Activated T-helper 9 cell treated with anti-CD3 and anti-CD28 coated beads, Interleukin-2, amount 50 U/mL, for 16 hours (primary cell): ENCODE measurements at places on chromosomes 6 and 20.

DNA sequence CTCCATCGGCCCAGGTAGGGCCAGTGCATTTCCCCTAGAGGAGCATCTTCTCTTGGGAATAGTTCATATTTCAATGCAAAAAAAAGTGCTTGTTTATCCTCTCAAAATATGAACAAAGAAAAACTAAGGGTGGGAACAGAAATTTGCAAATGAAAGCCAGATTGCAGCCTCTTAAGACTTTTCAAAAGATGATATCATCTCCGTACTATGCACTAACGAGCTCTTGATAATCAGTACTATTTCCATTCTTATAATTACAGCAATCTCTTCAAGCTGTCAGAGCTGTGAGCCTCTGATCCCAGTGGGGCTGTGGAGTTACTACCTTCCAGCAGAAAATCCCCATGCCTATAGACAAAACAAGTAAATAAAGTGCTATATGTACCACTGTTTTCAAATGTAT lies 77.1 kb downstream of the SOD2 start:
- no peak for DNase-seq

DNA sequence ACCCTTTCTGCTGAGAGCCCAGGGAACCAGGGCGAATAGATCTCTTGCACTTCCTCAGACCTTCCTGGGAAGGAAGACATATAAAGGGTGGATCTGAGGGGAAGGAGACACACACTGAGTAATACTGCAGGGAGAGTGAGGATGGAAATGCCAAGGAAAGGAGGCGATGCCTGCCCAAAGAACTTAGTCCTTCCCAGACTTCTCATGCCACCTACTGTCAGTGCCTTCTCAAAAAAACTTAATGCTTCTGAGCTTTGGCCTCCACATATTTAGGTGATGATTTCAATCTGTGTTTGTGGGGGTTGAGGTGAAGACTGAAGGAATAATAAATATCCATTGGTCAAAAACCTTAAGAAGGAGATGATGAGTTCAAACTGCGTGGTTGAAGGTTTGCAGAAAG lies 9.7 kb downstream of the BTN3A1 start:
- no peak for DNase-seq

- no peak for DNase-seq
Observed at GRCh38 chr20:5181492-5181891, 54.7 kb downstream of the CDS2 start.

DNA sequence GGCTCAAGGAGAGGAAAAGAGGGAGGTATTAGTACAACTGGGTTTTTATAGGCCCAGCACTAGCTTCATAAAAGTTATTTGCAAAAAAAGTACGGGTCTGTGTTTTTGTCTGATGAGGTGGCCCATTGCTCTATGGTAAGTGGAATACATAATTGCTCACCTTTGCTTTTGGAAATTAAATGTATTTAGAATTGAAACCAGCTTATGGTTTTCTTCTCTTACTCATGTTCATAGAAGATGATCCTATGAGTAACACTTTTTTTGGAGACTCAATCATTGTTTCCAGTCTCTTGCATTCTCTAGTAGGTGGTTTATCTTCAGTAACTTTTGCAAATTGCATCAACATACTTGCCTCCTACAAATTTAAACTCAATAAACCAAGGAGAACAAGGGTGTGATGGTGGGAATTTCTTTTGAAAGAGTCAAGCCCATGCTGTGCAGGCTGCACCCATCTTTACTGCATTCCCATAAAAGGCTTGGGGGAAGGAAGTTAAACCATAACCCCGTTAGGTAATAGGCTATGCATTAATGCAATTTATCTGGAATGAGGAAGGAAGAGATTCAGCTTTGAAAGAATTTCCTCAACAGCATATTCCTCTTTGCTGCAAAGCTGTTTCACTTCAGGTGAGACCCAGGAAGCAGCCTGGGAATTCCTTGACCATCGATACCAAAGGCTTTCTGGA lies 48.5 kb upstream of the EDN1 start:
- DNase-seq = no peak

DNA sequence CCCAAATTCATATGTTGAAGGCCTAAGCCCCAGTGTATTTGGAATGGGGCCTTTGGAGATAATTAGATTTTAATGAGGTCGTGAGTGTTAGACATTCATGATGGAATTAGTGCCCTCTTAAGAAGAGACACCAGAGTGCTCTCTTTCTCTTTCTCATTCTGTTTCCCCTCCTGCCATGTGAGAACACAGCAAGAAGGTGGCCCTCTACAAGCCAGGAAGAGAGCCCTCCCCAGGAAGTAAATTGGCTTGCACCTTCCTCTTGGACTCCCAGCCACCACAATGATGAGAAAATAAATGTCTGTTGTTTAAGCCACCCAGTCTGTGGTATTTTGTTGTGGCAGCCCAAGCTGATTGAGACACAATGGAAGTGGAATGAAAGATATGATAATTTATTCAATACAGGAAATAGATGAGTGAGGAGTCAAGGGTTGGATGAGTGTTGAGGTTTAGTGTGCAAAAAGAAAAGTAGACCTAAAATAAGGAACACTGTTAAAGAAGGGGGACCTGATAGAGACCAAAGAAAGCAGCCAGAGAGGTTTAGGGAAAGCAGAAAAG lies 25.9 kb upstream of the ATXN1 start:
- no peak for DNase-seq

GRCh38 chr6:90338409-90338808 lies 41.8 kb upstream of the BACH2 start:
- DNase-seq = no peak
